Left lobe of liver (tissue), 2 donors: ENCODE measurements at places on chromosomes 12 and 14. TPM values are rescaled to one million over a fixed set of nuclear protein-coding genes. Genes with fewer than 3 reads are reported as not detected.
A peak's percentile ranks its signal among the peaks of the same experiment; 100 is the strongest.

The CELA1 gene
- not detected for total RNA-seq

DNA sequence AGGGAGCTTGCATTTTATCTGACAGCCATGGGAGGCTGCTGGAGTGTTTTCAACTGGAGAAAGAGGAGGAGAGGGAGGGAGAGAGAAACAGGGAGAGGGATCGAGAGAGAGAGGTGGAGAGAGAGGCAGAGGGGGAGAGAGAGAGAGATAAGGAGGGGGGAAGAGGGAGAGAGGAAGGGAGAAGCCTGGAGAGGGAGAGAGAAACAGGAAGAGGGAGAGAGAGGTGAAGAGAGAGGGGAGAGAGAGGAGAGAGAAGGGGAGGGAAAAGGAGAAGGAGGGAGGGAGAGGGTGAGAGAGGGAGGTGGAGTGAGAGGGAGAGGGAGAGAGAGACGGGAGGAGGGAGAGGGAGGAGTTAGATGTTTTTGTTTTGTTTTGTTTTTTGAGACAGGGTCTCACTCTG, 45.6 kb downstream of the DNAH10 start:
- DNase-seq, result no peak

DNA sequence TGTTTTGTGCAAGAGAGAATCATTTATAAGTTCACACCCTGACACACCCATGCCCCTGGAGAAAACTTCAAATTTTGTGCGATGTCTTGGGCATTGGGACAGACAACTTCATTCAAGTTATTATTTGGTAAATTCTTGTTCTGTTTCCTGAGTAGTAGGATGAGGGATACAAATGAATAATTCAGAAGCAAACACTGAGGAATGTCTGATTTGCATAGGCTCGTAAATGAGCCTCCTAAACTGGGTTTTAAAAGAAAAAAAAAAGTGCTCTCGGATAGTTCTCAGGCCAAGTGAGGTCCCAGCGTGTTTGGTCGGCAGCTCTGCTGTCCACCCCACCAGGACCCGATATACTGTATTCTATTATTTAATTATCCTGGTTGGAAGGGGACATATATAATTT, 134.7 kb upstream of the CPM start:
- DNase-seq, result no peak

The PLEKHG7 gene
- not detected for total RNA-seq

- no peak for DNase-seq
Measured at GRCh38 chr12:26701604-26702215, 131.3 kb downstream of the ITPR2 start.

The DEPDC4 gene
- 2.5 TPM for total RNA-seq

The CACNA2D4 gene
- 0.83 TPM for total RNA-seq

GRCh38 chr12:89016970-89017778, 335.1 kb downstream of the DUSP6 start:
- DNase-seq, result no peak

DNA sequence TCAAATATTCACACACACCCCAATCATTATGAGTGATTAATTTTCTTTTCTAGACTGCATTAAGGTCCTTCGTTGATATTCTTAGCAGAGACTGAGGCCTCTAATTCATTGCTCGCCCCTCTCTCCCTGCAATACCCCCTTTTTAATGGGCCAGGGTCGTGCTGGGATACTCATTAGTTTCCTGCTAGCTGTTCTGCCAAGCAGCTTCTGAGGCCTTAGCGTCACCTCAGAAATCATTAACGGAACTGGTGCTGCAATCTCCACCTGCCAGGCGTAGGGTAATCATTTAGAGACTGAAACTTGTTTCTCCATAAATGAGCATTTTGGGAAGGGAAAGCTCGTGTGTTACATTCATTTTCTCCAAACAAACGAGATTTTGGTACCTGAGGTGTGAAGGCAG, 1054.7 kb downstream of the GALC start:
- DNase-seq, result no peak

The ANG gene
- 685 TPM for total RNA-seq

The C12orf54 gene
- not detected for total RNA-seq

- DNase-seq, result no peak
Measured at GRCh38 chr14:39342768-39343167, 89.5 kb downstream of the FBXO33 start.

GRCh38 chr12:131194166-131194565, 240.5 kb downstream of the ADGRD1 start:
- no peak for DNase-seq

GRCh38 chr14:73760598-73761586, 46.7 kb upstream of the PNMA1 start:
- DNase-seq, result no peak

GRCh38 chr14:31568161-31568560, 7.0 kb downstream of the NUBPL start:
- no peak for DNase-seq

DNA sequence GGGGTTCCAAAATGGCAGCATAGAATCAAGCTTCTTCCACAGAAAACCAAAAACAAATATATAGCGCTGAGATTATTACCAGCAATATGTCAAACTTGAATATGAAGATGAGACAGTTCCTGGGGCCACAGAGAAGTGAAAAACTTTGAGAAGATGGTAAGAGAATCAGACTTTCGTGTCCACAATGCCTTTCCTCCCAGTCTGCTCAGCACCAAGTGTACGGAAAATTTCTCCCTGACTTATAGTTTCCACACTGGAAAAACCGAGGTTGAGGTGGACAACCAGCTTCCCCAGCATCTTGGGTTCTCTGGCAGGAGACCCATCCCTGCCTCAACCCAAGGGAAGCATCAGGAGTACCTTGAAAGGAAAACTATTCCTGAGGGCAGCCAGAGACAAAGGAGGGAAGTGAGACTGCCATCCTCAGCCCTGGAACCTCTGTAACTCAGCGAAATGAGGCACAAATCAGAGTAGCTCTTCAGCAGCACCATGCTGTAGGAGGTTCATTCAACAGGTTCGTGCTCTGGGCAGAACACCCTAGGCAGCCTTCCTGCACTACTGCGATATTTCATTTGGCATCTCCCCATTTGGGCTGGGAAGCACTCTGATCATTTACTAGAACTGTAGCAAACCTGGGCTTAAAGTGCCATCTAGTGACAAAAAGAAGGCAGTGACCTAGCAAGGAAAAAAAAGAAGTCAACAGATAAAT, 52.4 kb upstream of the CAPRIN2 start:
- no peak for DNase-seq

GRCh38 chr14:92540472-92541048, 27.0 kb downstream of the RIN3 start:
- DNase-seq, result peak; percentile 90

DNA sequence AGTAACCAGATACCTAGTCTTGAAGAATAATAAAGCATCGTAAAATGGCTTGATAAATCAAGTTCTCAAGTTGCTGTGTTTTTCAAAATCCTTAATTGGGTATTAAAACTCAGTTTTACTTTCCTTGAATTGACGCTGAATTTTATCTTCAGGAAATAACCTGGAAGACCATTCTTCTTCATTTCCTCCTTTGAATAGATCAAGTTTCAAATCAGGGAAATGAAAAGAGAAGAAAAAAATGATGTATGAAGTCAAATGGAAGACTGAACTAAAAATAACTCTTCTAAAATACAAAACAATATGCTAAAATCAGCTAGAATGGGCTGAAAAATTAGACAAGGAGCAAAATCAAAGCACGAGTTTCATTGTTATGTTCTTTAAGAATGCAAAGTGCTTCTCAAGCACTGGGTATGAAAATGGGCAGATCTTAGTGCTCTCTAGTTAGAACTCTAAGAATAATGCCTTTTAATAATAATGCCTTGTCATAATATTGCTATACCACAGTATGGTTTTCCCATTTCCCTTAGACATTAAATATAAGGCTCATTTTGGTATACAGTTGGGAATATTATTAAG, 54.6 kb upstream of the CLEC14A start:
- DNase-seq, result no peak

GRCh38 chr12:111270774-111271173, 98.1 kb downstream of the PHETA1 start:
- no peak for DNase-seq

- no peak for DNase-seq
Measured at GRCh38 chr12:124480469-124481256, 86.7 kb downstream of the NCOR2 start.

The SMOC1 gene
- 75.6 TPM for total RNA-seq

The TEAD4 gene
- total RNA-seq, result 1.6 TPM

- no peak for DNase-seq
Measured at GRCh38 chr12:75882421-75882820, 149.2 kb downstream of the PHLDA1 start.

The KRT79 gene
- not detected for total RNA-seq

DNA sequence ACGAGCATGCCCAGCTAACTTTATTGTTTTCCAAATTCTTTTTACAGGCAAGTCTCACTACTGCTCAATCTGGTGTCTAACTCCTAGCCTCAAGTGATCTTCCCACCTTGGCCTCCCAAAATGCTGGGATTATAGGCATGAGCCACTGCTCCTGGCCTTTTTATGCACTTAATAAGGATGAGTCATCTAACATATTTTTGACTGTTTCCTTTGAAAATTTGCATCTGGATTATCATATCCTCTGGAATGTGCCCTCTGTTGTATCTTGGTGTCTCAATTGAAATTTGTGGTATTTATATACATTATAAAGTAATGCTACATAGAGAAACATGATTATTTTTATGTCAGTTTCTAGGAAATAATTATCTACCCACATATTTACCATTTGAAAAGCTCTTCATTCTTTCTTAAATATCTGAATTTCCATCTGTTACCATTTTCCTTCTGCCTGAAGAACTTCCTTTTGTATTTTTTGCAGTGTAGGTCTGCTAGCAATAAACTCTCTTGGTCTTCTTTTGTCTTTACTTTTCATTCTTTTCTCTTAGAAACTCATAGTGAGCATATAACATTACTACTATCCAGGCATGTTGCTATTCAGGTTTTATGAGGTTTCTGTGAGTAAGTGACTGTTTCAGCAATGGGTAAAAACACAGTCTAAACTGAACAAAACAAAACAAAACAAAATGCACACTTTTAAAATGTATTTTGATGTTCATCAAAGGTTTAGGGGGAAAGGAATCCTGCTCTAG, 52.8 kb upstream of the CNOT2 start:
- DNase-seq, result no peak

The G2E3 gene
- 4.6 TPM for total RNA-seq

GRCh38 chr14:35666429-35667043, 132.6 kb downstream of the INSM2 start:
- no peak for DNase-seq

The RDH12 gene
- total RNA-seq, result 1.4 TPM

- DNase-seq, result no peak
Measured at GRCh38 chr14:58104808-58105207, 47.2 kb downstream of the ARMH4 start.

The SLC5A8 gene
- total RNA-seq, result not detected

The AICDA gene
- not detected for total RNA-seq

DNA sequence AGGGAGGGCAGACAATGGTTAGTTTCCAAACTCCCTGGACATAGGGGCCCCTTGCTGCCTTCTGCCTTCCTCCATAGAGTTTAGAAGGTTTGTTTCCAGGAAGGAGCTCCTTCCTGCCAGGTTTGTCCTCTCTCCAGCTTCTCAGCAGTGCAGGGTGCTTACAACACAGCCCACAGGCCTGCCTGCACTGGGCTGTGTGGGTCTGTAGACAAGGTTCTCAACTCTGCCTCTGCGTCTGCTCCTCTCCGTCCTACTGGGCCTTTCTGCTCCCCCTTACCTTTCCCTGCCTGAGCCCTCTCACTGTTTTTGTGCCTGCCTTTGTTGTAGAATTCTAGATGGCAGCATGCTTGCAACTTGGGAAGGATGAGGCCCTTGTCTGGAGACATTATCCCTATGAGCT, 124.0 kb downstream of the SAMD4A start:
- DNase-seq, result no peak

- no peak for DNase-seq
Measured at GRCh38 chr14:87013583-87013982, 979.4 kb downstream of the GALC start.

The SOX5 gene
- total RNA-seq, result 32.2 TPM

GRCh38 chr12:128079446-128079845, 187.5 kb upstream of the TMEM132C start:
- DNase-seq, result no peak

DNA sequence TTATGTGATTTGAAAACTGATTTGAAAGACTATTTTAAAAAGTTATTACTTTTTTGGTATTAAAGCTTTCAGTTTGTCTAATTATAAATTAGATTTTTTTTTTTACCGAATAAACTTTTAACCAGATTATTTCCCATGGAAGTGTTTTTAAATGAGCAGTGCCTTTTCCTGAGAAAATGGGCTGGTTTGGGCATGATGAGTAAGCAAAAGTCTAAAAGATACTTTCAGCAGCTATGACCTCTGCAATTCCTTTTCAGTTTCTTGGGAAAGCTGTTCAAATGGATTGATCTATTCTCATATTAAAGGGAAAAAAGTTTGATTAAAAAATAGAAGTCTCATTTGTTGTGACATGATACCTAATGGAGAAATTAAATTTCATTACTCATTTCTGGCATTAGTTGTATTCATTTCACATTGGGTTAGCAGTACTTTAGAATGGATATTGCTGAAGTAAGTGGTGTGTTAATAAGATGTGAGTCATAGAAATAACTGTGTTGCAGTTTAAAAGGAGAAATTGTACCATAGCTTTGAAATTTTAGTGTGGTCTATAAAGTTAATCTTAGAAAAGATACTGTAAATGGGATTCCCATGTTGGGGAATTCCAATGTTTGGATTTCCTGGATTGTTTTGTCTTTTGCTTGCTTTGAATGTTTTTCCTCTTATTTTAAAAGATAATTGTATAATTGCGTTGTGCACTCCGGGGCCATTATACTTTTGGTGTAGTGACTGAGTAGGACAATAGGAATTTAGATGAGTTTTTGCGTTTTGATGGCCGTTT, 21.0 kb downstream of the KTN1 start:
- no peak for DNase-seq

GRCh38 chr14:88470542-88471440, 84.0 kb downstream of the PTPN21 start:
- no peak for DNase-seq

The ARF3 gene
- 47.4 TPM for total RNA-seq

The PTMS gene
- total RNA-seq, result 406 TPM

The SPX gene
- 0.23 TPM for total RNA-seq

GRCh38 chr12:63150713-63151622, at the start of gene AVPR1A:
Gene AVPR1A, minus strand, starts transcription at chr12:63151201. Its CDS starts 365 bp downstream, at chr12:63150836.
- peak; percentile 67 for DNase-seq

- DNase-seq, result no peak
Measured at GRCh38 chr14:76194327-76194726, 42.6 kb downstream of the GPATCH2L start.

The ETV6 gene
- 10.8 TPM for total RNA-seq

The TOMM20L gene
- total RNA-seq, result not detected

GRCh38 chr12:99648183-99648582, 630 bp downstream of the GARIN6 start:
- DNase-seq, result no peak

The WNT1 gene
- not detected for total RNA-seq

The TAS2R13 gene
- total RNA-seq, result 0.35 TPM

The SAMD15 gene
- total RNA-seq, result 0.08 TPM
